ENCODE measurements at places on chromosomes 13 and 19. TPM values are rescaled to one million over a fixed set of nuclear protein-coding genes. Genes with fewer than 3 reads are reported as not detected.

The IFNL2 gene
- not detected for total RNA-seq

The SETDB2 gene
- total RNA-seq, result 6.3 TPM

The GARIN5A gene
- not detected for total RNA-seq

The C1QTNF9B gene
- total RNA-seq, result not detected

The COX6B2 gene
- not detected for total RNA-seq

The AZU1 gene
- not detected for total RNA-seq

The SIGLEC8 gene
- not detected for total RNA-seq

The ZNF146 gene
- 89.9 TPM for total RNA-seq

The ZFR2 gene
- total RNA-seq, result not detected

The SKA3 gene
- 12.3 TPM for total RNA-seq

The SYNE4 gene
- 0.28 TPM for total RNA-seq

The RFX2 gene
- 4.5 TPM for total RNA-seq

The MAST1 gene
- 3.4 TPM for total RNA-seq

The CD22 gene
- 1.7 TPM for total RNA-seq

The OR7C1 gene
- total RNA-seq, result not detected

The VN1R4 gene
- total RNA-seq, result not detected

The AMER2 gene
- not detected for total RNA-seq

The ZNF611 gene
- total RNA-seq, result 11.5 TPM

The NTN5 gene
- 0.28 TPM for total RNA-seq

The ARRDC5 gene
- total RNA-seq, result under 0.01 TPM

The PLK5 gene
- total RNA-seq, result not detected

The TPTE2 gene
- total RNA-seq, result not detected

The ZNF492 gene
- total RNA-seq, result 1.2 TPM

The SERP2 gene
- 10.4 TPM for total RNA-seq

The ZNF534 gene
- under 0.01 TPM for total RNA-seq

The ATP8B3 gene
- 0.38 TPM for total RNA-seq

The ERICH4 gene
- total RNA-seq, result not detected

The GPC5 gene
- 0.19 TPM for total RNA-seq

The HIPK4 gene
- 0.28 TPM for total RNA-seq

The CEACAM7 gene
- not detected for total RNA-seq

The BEST2 gene
- not detected for total RNA-seq

The DNAJC15 gene
- total RNA-seq, result 9.6 TPM

The DACH1 gene
- under 0.01 TPM for total RNA-seq

The ACTMAP gene
- total RNA-seq, result 0.96 TPM

The TMEM59L gene
- total RNA-seq, result 0.96 TPM

The ZNF724 gene
- 15.1 TPM for total RNA-seq

The SIGLEC12 gene
- not detected for total RNA-seq

The ANKLE1 gene
- total RNA-seq, result not detected

The TTYH1 gene
- not detected for total RNA-seq

The GFY gene
- not detected for total RNA-seq

The C19orf38 gene
- 2.3 TPM for total RNA-seq

The PRR20A gene
- not detected for total RNA-seq

The RFXAP gene
- total RNA-seq, result 1.2 TPM

The TDRD3 gene
- total RNA-seq, result 25.9 TPM

The DPRX gene
- total RNA-seq, result not detected

The CYP2B6 gene
- not detected for total RNA-seq

The CGB8 gene
- not detected for total RNA-seq

The ZNF585A gene
- total RNA-seq, result 11.6 TPM

The TMPRSS9 gene
- under 0.01 TPM for total RNA-seq

The OR7A5 gene
- not detected for total RNA-seq

The TNPO2 gene
- 27.0 TPM for total RNA-seq

The KLK5 gene
- total RNA-seq, result under 0.01 TPM

The FAM124A gene
- 0.96 TPM for total RNA-seq

The ZNF723 gene
- total RNA-seq, result not detected

The ITGBL1 gene
- total RNA-seq, result 105 TPM

The LGI4 gene
- total RNA-seq, result under 0.01 TPM

The PET100 gene
- total RNA-seq, result 9.6 TPM

The NOTCH3 gene
- total RNA-seq, result 151 TPM

All from regular cardiac myocyte (primary cell).